ENCODE measurements at places on chromosomes 12 and 14. TPM values are rescaled to one million over a fixed set of nuclear protein-coding genes. Genes with fewer than 3 reads are reported as not detected.
A peak's percentile ranks its signal among the peaks of the same experiment; 100 is the strongest.

GRCh38 chr14:21014761-21015190 lies 10.1 kb downstream of the NDRG2 start:
- H3K4me1 ChIP-seq = no peaks in the 10 kb centered on the region
- DNase-seq = peak; percentile 79
- H3K27me3 ChIP-seq = peaks cover 19% of the 10 kb centered on the region
- no peak overlapping the region for H3K4me3 ChIP-seq

- no peaks in the 10 kb centered on the region for H3K36me3 ChIP-seq
- no peaks in the 10 kb centered on the region for H3K4me1 ChIP-seq
- no peak overlapping the region for H3K4me3 ChIP-seq
These were observed 63.5 kb downstream of the FOXG1 start for GRCh38 chr14:28830115-28830534.

DNA sequence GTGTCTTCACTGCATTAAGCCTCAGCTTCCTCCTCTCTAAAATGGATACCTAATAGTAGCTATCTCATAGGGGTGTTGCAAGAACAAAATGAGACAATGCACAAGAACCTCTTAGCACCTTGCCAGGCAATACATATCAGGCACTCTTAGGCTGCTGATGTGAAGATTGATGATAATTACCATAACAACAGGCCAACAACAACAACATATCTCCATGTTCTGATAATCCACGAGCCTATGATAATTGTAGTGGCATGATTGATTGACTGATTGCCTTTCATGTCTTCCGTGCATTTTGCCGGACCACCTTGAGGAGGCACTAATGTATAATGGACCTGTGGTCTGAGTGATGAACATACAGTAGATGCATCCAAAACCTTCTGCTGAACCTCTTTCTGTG lies 50.7 kb upstream of the WSCD2 start:
- no peaks in the 10 kb centered on the region for H3K4me1 ChIP-seq
- no peak overlapping the region for H3K4me3 ChIP-seq
- peaks cover 2% of the 10 kb centered on the region for H3K27me3 ChIP-seq
- no peaks in the 10 kb centered on the region for H3K36me3 ChIP-seq
- no peak for DNase-seq
- H3K27ac ChIP-seq = no peak overlapping the region

GRCh38 chr14:33794791-33795305 lies 156.0 kb downstream of the EGLN3 start:
- no peaks in the 10 kb centered on the region for H3K36me3 ChIP-seq
- peaks cover 35% of the 10 kb centered on the region for H3K27me3 ChIP-seq
- no peak for DNase-seq
- no peak overlapping the region for H3K27ac ChIP-seq

DNA sequence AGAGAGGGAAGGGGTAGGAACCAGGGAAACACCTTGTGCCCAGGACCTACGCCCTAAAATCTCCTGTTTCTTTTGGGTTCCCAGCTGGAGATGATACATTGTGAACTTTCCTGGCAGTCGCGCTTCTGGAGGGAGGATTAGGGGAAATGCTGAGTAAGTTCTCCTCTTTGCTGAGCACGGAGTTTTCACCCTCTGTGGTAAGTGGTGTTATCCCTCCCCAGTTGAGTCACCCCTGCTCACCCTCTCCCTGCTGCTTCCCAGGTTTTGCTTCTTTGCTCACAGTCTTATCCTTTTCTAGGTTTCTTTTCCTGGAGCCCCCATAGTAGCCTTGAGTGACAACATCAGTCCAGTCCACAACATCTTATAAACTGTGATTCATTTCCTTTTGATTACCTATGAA lies 789.1 kb downstream of the TMEM121 start:
- H3K4me3 ChIP-seq = no peak overlapping the region
- H3K4me1 ChIP-seq = peaks cover 5% of the 10 kb centered on the region
- no peak for DNase-seq
- H3K27me3 ChIP-seq = peaks cover 24% of the 10 kb centered on the region
- H3K36me3 ChIP-seq = no peaks in the 10 kb centered on the region

DNA sequence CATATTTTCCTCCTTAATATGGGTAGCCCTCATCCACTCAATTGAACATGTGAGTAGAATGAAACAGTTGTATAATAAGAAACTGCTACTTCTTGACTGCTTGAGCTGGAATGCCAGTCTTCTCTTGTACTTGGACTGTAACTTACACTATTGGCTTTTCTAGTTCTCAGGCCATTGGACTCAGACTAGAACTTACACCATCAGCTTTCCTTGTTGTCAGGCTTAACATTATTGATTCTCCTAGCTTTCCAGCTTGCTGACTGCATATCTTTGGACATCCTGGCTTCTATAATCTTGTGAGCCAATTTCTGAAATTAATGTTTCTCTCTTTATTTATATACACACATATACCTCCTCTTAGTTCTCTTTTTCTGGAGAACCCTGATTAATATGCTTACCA lies 24.8 kb downstream of the CCDC91 start:
- peaks cover 38% of the 10 kb centered on the region for H3K36me3 ChIP-seq
- H3K4me3 ChIP-seq = no peak overlapping the region
- H3K4me1 ChIP-seq = peaks cover 8% of the 10 kb centered on the region
- no peak overlapping the region for H3K27ac ChIP-seq
- no peaks in the 10 kb centered on the region for H3K27me3 ChIP-seq
- no peak for DNase-seq

DNA sequence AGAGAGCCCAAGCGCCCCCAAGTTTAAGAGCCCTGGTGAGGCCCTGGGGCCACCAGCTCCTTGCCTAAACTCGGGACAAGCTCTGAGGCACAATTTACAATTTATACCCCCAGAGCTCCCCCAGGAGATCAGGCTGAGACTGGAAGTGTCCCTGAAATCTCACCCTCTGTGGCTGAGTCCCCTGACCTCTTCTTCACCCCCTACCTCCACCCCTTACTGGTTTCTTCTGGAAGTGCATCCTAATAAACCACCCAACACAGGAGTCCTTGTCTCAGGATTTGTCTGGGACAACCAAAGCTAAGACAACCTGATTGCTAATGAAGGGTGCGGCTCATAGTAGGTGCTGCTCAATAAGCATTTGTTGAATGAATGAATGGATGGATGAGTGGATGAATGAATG lies 206.4 kb downstream of the BCL11B start:
- DNase-seq = no peak
- no peak overlapping the region for H3K4me3 ChIP-seq
- H3K27me3 ChIP-seq = no peaks in the 10 kb centered on the region
- H3K4me1 ChIP-seq = no peaks in the 10 kb centered on the region

DNA sequence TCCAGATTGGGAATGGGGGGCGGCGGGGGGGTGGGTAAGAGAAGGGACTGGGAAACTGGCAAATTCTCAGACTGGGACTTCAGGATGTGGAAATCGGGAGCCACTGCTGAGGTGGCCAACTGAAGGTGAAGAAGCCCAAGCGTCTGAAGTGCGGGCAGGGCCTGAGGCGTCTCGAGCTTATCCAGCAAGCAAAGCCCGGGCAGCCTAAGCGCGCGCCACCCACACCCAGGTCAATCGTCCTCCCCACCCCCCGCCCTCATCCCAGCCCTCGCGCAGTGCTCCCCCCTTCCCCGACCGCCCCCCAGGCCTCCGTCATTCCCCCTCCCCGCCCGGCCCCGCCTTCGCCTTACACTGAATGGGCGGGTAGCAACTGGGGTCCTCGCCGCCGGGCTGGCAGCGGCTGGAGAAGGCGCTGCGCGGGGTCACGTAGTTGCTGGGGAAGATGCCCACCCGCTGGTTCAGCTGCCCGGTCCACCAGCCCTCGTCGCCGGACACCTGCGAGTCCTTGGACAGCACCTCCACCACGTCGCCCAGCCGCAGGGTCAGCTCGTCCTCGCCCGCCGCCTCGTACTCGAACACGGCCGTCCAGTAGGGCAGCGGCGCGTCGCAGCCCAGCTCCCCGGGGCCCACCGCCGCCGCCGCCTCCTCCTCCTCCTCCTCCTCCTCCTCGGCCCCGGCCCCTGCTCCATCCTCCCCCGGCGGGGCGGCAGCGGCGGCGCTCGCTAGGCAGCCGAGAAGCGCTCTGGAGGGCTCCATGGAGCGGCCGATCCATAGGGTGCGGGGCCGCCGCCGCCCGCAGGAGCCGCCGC lies 693 bp downstream of the MAP3K9 start:
- peaks cover 11% of the 10 kb centered on the region for H3K4me1 ChIP-seq
- peak; percentile 44 for DNase-seq
- peaks cover 8% of the 10 kb centered on the region for H3K36me3 ChIP-seq
- H3K27me3 ChIP-seq = peaks cover 14% of the 10 kb centered on the region
- H3K4me3 ChIP-seq = peak overlapping the region; percentile 76

GRCh38 chr12:106602076-106602475 lies 19.3 kb downstream of the RFX4 start:
- H3K27me3 ChIP-seq = peaks cover 12% of the 10 kb centered on the region
- DNase-seq = no peak
- H3K27ac ChIP-seq = no peak overlapping the region
- H3K4me1 ChIP-seq = no peaks in the 10 kb centered on the region

Gene KRT86
- 0.30 TPM for total RNA-seq
